Aorta (tissue), 5 donors: ENCODE measurements at places on chromosomes 4 and X.

GRCh38 chr4:94253036-94253435, 45.4 kb downstream of the SMARCAD1 start:
- no peak for DNase-seq

DNA sequence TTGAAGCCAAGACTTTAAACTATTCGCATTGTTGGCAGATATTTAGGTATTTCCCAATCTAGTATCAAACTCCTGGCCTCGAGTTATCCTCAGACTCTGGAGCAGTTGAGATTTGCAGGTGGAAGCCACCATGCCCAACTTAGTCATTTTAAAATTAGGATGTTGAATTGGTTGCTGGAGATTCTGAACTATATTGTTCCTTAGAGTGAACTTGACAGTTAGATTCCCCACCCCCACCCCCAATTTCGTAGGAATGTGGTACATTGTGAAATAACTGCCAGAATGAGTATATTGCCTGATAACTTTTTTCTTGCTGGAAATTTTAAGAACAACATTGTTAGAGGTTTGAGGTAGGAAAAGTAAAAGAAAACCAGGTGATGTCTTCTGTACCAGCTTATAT, 2.3 kb downstream of the NOCT start:
- no peak for DNase-seq

- DNase-seq, result no peak
Measured at GRCh38 chr4:72842323-72842722, 227.2 kb downstream of the COX18 start.

DNA sequence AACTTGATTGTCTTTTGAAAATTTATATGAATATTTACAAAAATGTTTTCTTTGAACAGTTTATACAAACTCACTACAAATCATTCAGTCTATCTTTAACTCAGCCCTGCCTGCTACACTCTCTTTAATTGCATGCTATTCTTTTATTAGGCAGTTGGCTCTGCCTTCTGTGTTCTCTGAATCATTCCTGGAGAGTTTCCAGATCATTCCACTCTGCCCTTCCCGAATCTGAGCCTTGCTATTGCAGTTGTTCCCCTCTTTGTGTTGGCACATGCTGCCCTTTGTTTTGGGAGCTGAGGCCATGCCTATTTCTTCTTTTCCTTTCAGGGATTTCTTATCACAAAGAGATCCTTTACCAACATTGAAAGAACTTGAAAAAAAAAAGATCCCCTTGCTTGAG, 8.7 kb upstream of the TECRL start:
- no peak for DNase-seq
